ENCODE measurements at places on chromosomes 1 and 21. TPM values are rescaled to one million over a fixed set of nuclear protein-coding genes. Genes with fewer than 3 reads are reported as not detected.

Gene MAP3K6
- 25.8 TPM for total RNA-seq

Gene KDF1
- 2.9 TPM for total RNA-seq

Gene TRNAU1AP
- 112 TPM for total RNA-seq

Gene KRTAP20-1
- not detected for total RNA-seq

Gene ANXA9
- total RNA-seq = not detected

Gene ARMH1
- 3.3 TPM for total RNA-seq

Gene GSTM3
- 32.2 TPM for total RNA-seq

Gene ADAM30
- not detected for total RNA-seq

Gene MYBPHL
- total RNA-seq = not detected

Gene PGLYRP3
- total RNA-seq = not detected

Gene S1PR1
- total RNA-seq = 25.2 TPM

- DNase-seq = peak; percentile 40
- H3K27me3 ChIP-seq = no peaks in the 10 kb centered on the region
- H3K4me1 ChIP-seq = no peaks in the 10 kb centered on the region
These were observed 146.0 kb upstream of the KIAA0040 start for GRCh38 chr1:175338387-175339135.

DNA sequence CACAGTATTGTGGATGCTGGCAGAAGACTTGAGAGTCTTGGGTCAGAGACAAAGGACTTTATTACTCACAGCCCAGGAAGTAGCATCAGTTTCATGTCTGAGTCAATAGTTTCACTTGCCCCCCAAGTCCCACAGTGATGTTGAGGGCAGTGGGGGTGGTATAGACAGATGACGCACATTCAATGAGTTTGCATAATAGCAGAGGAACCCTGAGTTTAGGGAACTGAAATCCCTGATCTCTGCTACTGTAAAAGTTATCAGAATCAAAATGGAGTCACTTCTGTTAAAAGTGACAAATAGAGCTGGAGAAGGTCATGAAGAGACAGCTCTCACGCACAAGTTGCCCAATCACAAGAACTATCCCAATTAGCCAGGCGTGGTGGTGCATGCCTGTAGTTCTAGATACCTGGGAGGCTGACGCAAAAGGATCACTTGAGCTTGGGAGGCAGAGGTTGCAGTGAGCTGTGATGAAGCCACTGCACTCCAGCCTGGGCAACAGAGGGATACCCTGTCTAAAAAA lies 11.5 kb upstream of the HCRTR1 start:
- H3K27me3 ChIP-seq = no peaks in the 10 kb centered on the region
- no peaks in the 10 kb centered on the region for H3K36me3 ChIP-seq
- H3K4me3 ChIP-seq = no peak overlapping the region
- no peaks in the 10 kb centered on the region for H3K4me1 ChIP-seq
- no peak overlapping the region for H3K27ac ChIP-seq
- DNase-seq = peak; percentile 16

- H3K4me1 ChIP-seq = peaks cover 14% of the 10 kb centered on the region
- H3K27me3 ChIP-seq = peaks cover 38% of the 10 kb centered on the region
- H3K36me3 ChIP-seq = peaks cover 21% of the 10 kb centered on the region
- H3K4me3 ChIP-seq = peak overlapping the region; percentile 33
These were observed 5.5 kb upstream of the RNF223 start for GRCh38 chr1:1079408-1080121.

GRCh38 chr1:65812065-65812464 lies 19.4 kb downstream of the PDE4B start:
- no peak overlapping the region for H3K4me3 ChIP-seq
- H3K36me3 ChIP-seq = no peaks in the 10 kb centered on the region
- DNase-seq = no peak
- no peaks in the 10 kb centered on the region for H3K27me3 ChIP-seq
- H3K27ac ChIP-seq = no peak overlapping the region

DNA sequence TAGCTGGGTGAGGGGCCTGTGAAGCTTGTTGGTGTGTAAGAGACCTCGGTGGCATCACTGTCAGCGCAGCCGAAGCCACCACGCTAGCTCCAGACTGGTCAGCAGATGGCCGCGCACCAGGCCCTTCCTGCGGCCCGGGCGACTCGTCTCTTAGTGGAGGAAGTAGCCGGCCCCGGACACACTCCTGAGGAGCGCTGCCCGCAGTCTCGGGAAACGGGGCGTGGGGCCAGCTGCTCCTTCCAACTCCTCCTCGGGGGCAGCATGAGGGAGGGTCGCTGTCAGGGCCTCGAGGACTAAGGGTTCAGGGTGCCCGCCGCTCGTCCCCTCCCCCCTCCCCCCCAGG lies 20.4 kb downstream of the H3-3A start:
- H3K4me3 ChIP-seq = peak overlapping the region; percentile 70
- no peaks in the 10 kb centered on the region for H3K27me3 ChIP-seq
- peak; percentile 64 for DNase-seq
- peaks cover 19% of the 10 kb centered on the region for H3K4me1 ChIP-seq

DNA sequence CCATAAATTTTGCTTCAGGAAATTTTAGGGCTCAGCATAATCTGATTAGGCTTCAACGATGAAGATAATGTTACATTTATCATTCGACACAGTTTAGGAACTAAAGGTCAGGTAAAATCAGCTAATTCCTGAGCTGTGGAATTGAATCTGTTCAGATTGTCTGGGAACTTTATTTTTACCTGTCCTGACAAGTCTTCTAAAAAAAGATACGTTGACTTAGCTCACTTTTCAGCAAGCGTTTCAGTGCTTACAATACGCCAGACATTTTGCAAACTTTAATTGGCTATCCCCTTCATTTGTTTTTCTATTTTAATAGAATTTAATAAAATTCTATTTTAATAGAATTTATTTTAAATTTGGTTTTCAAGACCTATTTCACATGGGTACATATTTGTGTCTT lies 57.8 kb downstream of the POU2F1 start:
- peaks cover 1% of the 10 kb centered on the region for H3K4me1 ChIP-seq
- no peaks in the 10 kb centered on the region for H3K27me3 ChIP-seq
- no peak for DNase-seq
- no peaks in the 10 kb centered on the region for H3K36me3 ChIP-seq

- no peak overlapping the region for H3K27ac ChIP-seq
- peaks cover 14% of the 10 kb centered on the region for H3K4me1 ChIP-seq
- peaks cover 43% of the 10 kb centered on the region for H3K27me3 ChIP-seq
- peak; percentile 94 for DNase-seq
These were observed 34.8 kb upstream of the ZBTB40 start for GRCh38 chr1:22416555-22417454.

- no peak overlapping the region for H3K27ac ChIP-seq
- H3K4me3 ChIP-seq = no peak overlapping the region
- no peaks in the 10 kb centered on the region for H3K27me3 ChIP-seq
- DNase-seq = no peak
These were observed 30.0 kb downstream of the IARS2 start for GRCh38 chr1:220123889-220124288.

DNA sequence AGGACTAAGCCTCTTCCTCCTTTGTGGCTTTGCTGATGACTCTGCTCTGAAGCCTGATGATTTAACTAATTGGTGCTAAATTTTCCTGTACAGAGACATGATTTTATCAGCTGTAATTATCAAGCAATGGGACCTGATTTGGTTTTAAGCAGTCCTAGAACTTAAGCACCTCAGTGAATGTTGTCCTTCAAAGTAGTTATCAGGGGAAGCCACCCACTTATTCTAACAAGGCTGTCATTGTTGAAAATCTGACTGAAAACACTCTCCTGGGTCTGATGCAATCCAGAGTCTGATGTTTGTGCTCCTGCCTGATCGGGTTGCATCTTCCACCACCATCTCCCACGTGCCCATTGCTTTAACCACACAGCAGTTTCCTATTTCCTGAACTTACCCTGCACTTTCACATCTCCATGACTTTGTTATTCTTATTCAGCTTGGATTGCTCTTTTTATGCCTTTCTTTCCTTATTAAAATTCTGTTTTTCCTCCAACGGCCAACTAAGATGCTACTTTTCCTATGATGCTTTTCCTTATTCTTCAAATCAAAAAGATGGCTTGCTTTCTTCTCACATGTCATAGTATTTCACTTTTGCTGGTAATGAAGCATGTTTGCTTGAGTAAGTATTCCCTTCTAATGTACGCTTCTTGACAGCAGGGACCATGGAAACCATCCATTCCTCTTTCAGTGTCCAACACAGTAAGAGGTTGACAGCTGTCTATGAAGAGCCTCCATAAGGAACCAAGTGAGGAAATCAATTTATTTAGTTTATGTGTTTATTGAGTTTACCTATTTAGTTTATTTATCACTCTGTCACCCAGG lies 55.0 kb downstream of the S1PR1 start:
- peaks cover 5% of the 10 kb centered on the region for H3K4me1 ChIP-seq
- no peak overlapping the region for H3K27ac ChIP-seq
- no peak overlapping the region for H3K4me3 ChIP-seq
- H3K36me3 ChIP-seq = no peaks in the 10 kb centered on the region

GRCh38 chr1:214503553-214503952 lies 47.8 kb downstream of the PTPN14 start:
- H3K36me3 ChIP-seq = no peaks in the 10 kb centered on the region
- H3K27ac ChIP-seq = no peak overlapping the region
- no peaks in the 10 kb centered on the region for H3K27me3 ChIP-seq

- H3K27ac ChIP-seq = no peak overlapping the region
- no peak overlapping the region for H3K4me3 ChIP-seq
- H3K36me3 ChIP-seq = no peaks in the 10 kb centered on the region
These were observed 71.5 kb downstream of the NR5A2 start for GRCh38 chr1:200099040-200099439.

- peaks cover 73% of the 10 kb centered on the region for H3K4me1 ChIP-seq
- DNase-seq = peak; percentile 68
- no peak overlapping the region for H3K4me3 ChIP-seq
- H3K27ac ChIP-seq = peak overlapping the region; percentile 34
- no peaks in the 10 kb centered on the region for H3K36me3 ChIP-seq
These were observed 9.7 kb downstream of the MACF1 start for GRCh38 chr1:39214021-39214713.
